Right atrium auricular region (tissue), 2 donors: ENCODE measurements at places on chromosomes 5 and 9. TPM values are rescaled to one million over a fixed set of nuclear protein-coding genes. Genes with fewer than 3 reads are reported as not detected.

The LRRC14B gene
- 51.0 TPM for total RNA-seq

The CARD9 gene
- 1.1 TPM for total RNA-seq

The FTMT gene
- not detected for total RNA-seq

DNA sequence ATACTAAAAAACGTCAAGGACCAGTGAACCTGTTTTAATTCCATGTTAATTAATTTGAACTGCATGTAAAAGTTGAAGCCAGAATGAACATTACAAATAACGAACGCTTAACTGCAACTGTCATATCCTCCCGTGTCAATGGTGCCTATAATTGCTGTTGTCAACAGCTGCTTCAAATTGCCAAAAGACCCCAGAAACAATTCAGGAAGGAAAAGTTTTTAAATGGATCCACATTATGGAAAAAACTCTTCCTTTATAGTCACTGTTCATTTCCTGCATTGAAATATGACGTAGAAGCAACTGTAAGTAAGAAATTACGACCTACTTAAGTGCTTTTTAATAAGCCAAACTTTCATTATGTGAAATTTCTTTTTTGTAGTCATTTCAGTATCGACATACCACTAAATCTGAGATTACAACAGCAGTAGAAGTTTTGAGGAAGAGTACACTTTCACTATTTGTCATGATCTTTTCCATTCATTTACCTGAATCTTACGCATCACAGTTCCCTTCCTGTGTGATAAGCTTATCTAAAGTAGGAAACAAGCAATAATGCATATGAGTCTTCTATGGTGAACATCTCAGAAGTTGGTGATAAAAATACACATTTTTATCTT is 37.8 kb downstream of the MEF2C start:
- H3K4me1 ChIP-seq, result peaks cover 44% of the 10 kb centered on the region
- no peaks in the 10 kb centered on the region for H3K36me3 ChIP-seq
- no peaks in the 10 kb centered on the region for H3K27me3 ChIP-seq
- DNase-seq, result no peak
- H3K27ac ChIP-seq, result peak overlapping the region; percentile 10

The GMCL2 gene
- total RNA-seq, result not detected

GRCh38 chr9:35666045-35666444 is 1.1 kb upstream of the ARHGEF39 start:
- no peak overlapping the region for H3K27ac ChIP-seq
- no peak for DNase-seq
- no peak overlapping the region for H3K4me3 ChIP-seq
- no peaks in the 10 kb centered on the region for H3K4me1 ChIP-seq
- peaks cover under 1% of the 10 kb centered on the region for H3K36me3 ChIP-seq
- no peaks in the 10 kb centered on the region for H3K27me3 ChIP-seq

DNA sequence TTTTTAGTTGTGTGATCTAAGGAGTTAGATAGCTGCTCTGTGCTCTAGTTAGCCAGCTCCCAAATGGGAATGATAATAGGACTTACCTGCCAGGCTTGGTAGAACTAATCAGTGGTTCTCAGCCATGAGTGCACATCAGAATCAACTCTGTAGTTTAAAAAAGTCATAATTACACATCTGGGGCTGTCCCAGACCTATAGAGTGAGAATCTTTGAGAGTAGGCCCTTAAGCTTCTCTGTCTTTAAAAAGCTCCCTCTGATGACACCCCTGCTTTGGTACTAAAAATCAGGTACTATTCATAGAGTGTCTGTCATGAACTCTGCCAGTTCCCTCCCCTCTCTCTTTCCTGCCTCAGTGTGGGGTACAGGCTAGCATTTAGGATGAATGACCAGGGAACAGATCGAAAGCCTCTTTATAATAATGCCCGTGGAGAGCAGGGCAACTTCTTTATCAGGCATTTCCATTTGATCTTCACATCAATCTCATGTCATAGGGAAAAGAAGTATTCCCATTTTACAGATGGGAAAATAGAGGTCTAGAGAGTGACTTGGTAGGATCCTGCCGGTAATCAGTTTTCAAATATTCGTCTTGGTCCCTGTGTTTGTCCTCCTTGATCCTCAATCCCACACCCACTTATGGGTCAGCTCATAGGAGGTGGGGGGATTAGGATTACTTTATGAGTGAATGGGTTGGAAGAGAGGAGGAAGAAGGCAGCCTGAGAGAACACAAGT is 15.3 kb downstream of the PPARGC1B start:
- no peaks in the 10 kb centered on the region for H3K36me3 ChIP-seq
- H3K4me3 ChIP-seq, result no peak overlapping the region
- no peak overlapping the region for H3K27ac ChIP-seq
- H3K4me1 ChIP-seq, result no peaks in the 10 kb centered on the region
- DNase-seq, result no peak

The TMEM8B gene
- 10.3 TPM for total RNA-seq
